ENCODE measurements at places on chromosomes 7 and 10.
A peak's percentile ranks its signal among the peaks of the same experiment; 100 is the strongest.

DNA sequence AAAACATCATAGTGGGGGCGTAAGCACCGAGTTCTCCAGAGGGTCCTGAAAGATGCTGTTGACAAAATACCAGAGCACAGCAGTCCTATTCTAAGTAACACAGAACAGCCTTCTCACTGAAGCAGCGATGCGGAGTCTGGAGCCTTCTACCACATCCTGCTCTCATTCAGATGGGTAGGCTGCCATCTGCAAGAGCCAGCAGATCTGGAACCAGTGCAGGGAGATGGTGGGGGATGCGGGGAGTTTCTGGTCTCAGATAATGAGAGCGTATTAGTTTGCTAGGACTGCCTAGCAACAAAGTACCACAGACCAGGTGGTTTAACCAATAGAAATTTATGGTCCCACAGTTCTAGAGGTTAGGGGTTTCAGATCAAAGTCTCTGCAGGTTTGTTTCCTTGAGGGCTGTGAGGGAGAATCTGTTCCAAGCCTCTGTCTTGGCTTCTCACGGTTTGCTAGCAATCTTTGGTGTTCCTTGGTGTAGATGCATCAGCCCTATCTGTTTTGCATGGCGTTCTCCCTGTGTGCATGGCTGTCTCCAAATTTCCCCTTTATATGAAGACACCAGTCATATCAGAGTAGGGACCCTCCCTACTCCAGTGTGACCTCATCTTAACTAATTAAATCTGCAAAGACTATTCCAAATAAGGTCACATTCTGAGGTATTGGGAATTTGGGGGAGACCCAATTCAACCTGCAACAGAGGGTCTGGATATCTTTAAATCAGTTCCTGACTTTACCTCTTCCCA, 52.0 kb upstream of the STEAP1B start:
- no peak for DNase-seq

DNA sequence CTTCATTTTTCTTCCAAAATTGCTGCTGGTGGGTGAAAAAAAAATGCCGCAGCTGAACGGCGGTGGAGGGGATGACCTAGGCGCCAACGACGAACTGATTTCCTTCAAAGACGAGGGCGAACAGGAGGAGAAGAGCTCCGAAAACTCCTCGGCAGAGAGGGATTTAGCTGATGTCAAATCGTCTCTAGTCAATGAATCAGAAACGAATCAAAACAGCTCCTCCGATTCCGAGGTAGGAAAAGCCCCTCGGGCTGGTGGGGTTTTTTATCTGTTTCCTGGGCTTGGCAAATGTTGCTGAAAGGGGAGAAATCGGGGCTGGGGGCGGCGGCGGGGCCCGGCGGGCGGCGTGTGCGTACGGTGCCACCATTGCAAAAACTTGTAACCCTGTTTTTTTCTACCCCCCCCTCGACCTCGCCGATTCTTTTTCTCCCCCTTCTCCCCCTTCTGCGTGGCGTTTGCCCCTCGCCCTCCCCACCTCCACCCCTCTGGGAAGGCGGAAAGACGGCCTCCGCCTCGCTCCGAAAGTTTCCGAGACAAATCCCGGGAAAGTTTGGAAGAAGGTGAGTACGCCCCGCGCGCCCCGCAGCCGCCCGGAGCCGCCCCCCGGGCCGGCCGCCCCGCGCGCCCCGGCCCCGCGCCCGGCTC, 789 bp downstream of the TCF7L2 start:
- peak; percentile 18 for DNase-seq

GRCh38 chr10:119028900-119029612, 458 bp upstream of the NANOS1 start:
- DNase-seq = peak; percentile 89

DNA sequence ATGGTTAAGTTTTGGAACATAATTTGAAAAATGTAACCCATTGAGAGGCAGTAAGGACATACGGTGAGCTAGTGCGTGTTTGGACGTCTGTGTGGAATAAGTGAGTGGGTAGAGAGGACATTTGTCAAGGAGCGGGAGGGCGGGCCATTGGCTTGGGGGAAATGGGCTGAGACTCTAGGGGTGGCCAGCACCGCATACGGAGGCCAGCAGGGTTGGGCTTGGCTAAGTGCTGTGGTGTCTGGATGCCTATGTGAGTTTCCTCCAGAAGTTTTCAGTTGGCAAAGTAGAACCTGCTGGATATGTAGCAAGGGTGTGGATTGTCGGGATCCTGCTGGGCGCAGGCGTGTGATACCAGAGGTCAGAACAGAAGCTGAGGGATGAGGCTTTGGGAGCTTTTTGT, 103.0 kb downstream of the TCF7L2 start:
- DNase-seq = no peak

GRCh38 chr7:27130540-27131389, at the start of gene HOXA4:
Gene HOXA4, minus strand, starts transcription at chr7:27130757. Its CDS starts 24 bp downstream, at chr7:27130733.
- DNase-seq = no peak

DNA sequence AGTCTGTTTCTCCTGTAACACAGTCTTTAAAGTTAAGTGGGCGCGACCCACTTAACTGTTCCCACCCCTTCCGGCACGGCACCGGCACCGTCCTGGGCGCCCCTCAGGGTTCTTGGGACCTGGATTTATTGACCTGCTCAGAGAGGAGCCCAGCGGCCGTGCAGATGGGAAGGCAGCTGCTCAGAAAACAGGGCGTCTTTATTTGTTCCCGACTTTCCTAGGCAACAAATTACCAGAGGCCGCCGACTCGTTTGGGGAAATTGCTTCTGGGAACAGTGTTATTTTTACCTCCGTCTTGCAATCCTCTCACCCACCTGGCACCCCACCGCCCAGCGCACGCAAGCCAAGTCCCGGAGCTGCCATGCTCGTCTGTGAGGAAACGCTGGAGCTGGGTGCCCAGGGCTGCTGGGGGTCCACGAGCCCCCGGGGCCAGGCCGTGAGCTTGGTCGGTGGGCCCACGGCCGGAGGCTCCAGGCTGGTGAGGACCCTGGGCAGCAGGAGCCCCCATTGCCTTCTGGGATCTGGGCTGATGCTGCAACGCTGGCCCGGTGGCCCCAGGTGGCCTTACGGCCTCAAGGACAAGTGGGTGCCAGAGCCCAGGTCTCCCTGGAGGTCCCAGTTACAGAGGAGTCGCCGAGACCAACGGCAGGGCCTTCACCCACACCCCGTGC, 14.9 kb upstream of the ADGRA1 start:
- no peak for DNase-seq

DNA sequence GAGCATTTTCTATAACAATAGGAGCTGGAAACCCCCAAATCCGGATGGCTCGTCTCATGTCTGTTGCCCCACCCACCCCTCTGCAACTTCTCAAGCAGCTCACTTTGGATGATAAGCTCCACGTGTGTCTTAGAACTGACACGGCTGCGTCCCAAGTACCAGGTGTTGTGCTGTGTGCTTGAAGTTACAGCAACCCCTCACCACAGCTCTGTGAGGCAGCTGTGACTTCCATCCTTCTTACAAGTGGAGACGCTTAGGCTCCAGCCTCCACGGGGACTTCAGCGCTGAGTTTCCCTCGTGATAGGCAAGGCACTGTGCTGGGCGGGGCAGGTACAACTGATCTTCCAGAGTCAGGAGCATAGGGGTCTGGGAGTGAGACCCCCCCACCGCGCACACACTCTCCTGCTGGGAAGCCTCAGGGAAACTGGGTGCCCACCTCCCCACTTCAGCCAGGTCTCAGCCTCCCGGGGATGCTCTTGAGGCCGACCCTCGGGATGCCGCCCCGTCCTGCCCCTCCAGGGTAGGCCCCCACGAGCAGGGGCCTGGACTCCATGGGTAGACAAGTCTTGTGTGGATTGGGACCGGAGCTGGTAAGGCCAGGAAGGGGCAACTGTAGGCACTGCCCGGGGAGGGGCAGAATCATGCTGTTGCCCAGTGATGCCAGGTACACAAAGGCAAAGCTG, 31.4 kb downstream of the EN2 start:
- no peak for DNase-seq

Measured in RPMI8226 (cell line).